ENCODE measurements at places on chromosomes 11 and 22. TPM values are rescaled to one million over a fixed set of nuclear protein-coding genes. Genes with fewer than 3 reads are reported as not detected.

The GNAZ gene
- 0.48 TPM for total RNA-seq

The OR52H1 gene
- total RNA-seq = 0.21 TPM

The TSGA10IP gene
- not detected for total RNA-seq

The MDK gene
- total RNA-seq = 19.2 TPM

Measured in tracheal epithelial cell (primary cell).